Activated naive CD4-positive, alpha-beta T cell treated with anti-CD3 and anti-CD28 coated beads, Interleukin-2, amount 10 ng/mL, durations not matched to agents 5 hours and 36 hours (primary cell): ENCODE measurements at places on chromosomes 13 and 19. TPM values are rescaled to one million over a fixed set of nuclear protein-coding genes. Genes with fewer than 3 reads are reported as not detected.

TMEM145 gene
- not detected for total RNA-seq

SYNE4 gene
- total RNA-seq = 1.6 TPM

MYO1F gene
- 269 TPM for total RNA-seq

ZNF566 gene
- 11.2 TPM for total RNA-seq

KLHL1 gene
- not detected for total RNA-seq
